ENCODE measurements at places on chromosomes 3 and 15.

- no peak for DNase-seq
Measured at GRCh38 chr3:151443583-151443982, 17.3 kb downstream of the IGSF10 start.

DNA sequence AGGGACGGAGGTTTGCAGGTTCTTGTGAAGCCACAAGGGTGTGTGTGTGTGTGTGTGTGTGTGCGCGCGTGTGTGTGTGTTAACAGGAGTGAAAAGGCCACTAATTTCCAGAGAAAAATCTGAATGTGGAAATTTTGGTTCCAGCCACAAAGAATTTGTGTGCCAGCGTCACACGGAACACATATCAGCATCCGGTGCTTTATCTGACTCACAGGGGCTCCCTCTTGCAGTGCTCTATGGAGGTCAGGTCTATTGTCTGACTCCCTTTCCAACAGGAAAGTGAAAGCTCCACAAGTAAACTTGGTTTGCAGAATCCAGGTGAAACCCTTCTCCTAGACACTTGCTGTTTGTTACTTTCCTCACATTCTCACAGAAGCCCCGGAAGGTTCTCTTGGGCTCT, 6.2 kb downstream of the CLDN11 start:
- DNase-seq = no peak

- DNase-seq = no peak
Measured at GRCh38 chr3:73498764-73499622, 125.7 kb downstream of the PDZRN3 start.

- no peak for DNase-seq
Measured at GRCh38 chr15:46386356-46386755, 751.5 kb downstream of the SQOR start.

GRCh38 chr3:26307192-26307591, 315.4 kb upstream of the LRRC3B start:
- DNase-seq = no peak

DNA sequence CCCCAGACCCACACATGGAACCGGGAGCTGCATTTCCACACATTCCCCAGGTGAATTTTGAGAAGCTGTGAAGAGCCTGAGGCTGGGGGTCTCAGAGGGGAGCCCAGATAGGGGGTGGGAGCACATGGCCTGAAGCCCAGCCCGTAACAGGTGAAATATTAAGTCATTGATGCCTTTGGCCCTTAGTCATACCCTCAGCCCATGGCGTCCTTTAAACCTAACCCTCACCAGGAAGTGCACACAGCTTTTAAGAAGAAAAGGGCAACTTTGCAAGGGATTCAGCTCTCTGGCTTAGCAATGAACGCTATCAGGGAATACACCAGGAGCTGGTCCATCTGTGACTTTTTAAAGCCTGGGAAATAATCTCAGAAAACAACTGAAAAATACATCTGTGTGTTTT, 40.6 kb downstream of the WNT7A start:
- DNase-seq = no peak

- no peak for DNase-seq
Measured at GRCh38 chr3:27105904-27106303, 263.3 kb downstream of the NEK10 start.

DNA sequence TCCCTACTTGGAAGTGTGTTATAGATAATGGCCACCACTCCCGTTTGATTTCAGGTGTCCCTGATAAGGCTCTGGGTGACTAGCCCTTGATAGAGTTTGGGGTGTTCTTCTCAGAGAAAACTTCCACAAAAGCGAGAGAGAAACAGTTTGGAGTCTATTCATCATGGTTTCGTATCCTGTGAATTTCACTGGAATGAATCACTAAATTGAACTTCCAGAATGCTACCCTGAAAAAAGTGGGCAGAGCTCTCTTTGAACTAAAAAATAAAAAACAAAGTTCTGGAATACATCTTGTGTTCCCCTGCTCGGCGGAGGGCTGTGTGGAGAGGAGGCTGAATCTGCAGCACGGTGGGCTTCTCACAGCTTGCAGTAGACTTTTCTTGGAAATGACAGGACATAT, 52.8 kb upstream of the FAM98B start:
- DNase-seq = no peak

DNA sequence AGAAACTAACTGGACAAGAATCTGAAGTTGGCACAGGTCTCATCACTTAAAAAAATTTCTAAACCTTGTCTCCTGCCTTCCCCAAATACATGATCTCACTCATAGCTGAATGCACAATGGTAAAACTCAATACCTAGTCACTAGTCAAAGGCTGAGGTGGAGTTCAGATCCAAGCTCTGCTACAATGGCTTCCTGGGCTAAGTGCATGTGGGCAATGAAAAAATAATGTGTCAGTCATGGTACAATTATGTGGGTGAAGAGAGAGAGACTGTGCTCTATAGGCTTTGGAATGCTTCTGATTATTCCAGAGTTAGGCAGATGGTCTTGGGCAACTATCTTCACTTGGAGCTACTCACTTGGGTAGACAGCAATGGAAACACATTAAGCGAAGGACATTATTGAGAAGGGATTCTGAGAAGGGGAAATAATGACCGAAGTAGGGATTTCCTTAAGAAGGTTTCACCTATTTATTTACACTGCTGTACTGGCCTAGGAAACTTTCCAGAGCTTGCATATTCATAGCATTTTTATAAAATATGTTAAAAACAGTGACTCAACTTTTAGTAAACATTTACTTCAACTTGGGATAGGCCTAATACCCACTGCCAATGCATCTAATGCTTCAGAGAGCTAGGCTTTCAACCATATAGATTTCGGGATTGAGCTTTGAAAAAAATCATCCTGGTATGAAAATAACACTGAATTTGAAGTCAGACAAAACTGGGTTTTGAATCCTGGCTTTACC, 58.7 kb upstream of the PLXND1 start:
- no peak for DNase-seq

- peak; percentile 39 for DNase-seq
Measured at GRCh38 chr3:38834110-38834509, 18.1 kb upstream of the SCN10A start.

DNA sequence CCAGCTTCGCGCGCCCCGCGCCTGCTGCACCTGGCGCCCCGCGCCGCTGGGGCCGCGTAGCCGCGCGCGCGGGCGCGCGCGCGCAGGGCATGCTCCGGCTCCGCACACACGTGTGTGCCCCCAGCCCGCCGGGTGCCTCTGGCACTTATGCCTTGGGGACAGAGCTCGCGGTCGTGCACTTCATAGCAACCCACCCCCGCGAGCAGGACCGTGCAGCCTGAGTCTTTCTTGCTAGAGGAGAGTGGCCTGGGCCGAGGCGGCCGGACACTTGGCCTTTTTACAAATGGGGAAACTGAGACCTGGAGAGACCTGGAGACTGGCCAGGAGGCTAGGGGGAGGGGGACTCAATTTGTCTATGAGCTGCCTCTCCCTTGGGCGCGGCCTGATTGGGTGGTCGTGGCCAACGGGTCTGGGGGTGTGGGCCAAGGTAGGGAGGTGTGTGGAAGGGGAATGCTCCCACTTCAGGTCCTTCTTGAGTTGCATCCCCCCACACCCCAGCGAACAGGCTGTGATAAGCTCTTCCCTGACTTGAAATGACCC, 562 bp downstream of the NBEAL2 start:
- DNase-seq = no peak

DNA sequence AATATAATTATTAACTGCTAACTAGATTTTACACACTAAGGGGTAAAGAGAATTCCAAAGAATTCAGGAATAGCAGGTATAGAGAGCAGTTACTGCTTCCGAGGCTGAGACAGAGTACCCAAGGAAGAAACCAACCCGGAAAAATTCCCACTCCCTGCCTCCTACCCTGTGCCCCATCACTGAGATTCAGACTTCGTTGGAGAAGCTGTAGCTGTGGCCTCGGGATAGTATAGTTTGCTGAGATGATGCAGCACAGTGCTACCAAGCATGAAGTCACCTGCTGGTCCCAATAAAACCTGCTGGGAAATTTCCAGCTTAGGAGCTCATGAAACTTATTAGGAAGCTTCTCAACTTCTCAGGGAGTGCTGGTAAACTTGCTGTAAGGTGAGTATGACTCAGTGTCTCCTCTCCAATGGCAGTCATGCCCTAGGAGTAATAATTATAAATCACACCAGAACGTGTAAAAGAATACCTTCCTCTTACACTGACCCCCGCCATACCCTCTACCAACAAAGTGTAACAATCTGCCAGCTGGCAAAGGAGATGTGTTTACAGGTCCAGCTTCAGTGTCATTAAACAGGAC, 215.2 kb upstream of the ROBO2 start:
- DNase-seq = no peak

GRCh38 chr3:185796431-185797107, 28.3 kb downstream of the IGF2BP2 start:
- DNase-seq = no peak

DNA sequence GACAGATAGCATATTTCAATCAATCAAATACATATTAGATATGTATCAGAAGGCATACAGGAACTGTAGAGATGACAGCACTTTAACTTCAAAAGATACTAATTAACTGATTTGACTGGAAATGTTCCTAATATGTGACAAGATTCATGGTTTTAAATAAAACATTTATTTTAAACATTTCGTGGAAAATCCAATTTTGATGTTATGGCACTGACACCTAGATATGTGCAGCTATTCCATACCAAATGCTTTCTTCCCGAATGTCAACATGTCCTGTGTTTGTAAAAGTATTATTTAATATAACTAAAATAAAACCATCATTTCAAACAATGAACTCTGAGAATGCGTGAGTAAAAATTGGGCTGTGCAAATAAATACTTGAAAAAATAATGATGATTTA, 1209.3 kb downstream of the NSUN3 start:
- DNase-seq = no peak

GRCh38 chr3:177084616-177085015, 112.7 kb downstream of the TBL1XR1 start:
- no peak for DNase-seq

DNA sequence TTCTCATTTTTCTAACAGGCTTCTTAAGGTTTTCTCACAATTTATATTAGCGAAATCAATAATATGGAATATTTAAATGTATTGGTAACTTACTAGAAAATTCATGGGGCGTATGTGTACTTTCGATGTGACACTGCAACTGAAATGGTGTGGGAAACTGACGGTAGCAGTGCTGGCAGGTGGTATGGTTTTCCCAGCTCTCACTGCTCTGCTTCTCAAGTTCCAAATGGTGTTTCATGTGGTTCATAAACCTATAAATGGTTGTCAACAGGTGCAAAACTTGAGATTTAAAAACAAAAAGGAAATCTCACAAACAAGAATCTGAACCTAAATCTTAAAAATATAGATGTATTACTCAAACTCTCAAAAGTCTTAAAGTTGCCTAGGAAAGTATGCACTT, 54.7 kb downstream of the ZNF280D start:
- no peak for DNase-seq

- DNase-seq = peak; percentile 92
Measured at GRCh38 chr15:40064231-40064894, 25.4 kb upstream of the SRP14 start.

DNA sequence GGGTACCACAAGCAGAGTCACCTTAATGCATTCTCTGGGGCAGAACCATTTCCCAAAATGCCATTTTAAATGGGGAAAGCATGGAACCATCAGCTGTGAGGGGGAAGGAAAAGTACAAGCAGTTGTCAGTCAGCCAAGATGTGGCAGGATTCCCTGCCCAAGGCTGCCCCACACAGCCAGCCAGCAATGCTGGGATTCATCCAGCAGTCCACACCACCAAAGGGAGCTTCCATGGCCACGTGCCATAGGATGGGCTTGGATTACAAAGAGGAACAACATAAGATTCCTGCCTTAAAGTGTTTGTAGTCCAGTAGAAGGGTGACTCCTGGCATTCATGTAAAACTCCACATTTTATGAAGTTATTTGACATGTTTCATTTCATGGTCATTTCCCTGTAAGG, 233.3 kb downstream of the SHOX2 start:
- DNase-seq = no peak

- no peak for DNase-seq
Measured at GRCh38 chr15:61749169-61749568, 311.1 kb downstream of the VPS13C start.

DNA sequence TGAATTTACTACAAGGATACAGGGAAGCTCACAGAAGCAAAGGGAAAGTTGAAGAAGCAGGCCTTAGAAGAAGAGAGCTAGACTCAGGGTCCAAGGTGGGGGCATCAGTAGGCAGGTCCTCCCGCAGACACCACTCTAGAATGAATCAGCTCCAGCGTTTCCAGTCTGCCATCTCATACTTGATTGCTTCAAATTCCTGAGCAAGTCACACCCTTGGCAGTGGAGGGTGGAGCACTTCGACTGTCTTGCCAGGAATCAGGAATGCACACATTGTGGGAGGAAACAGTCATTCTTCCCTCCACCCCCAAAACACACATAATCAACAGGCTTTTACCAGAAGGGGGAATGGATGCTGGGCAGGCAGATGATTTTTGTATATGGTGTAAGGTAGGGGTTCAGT, 78.5 kb downstream of the CHCHD6 start:
- DNase-seq = no peak

DNA sequence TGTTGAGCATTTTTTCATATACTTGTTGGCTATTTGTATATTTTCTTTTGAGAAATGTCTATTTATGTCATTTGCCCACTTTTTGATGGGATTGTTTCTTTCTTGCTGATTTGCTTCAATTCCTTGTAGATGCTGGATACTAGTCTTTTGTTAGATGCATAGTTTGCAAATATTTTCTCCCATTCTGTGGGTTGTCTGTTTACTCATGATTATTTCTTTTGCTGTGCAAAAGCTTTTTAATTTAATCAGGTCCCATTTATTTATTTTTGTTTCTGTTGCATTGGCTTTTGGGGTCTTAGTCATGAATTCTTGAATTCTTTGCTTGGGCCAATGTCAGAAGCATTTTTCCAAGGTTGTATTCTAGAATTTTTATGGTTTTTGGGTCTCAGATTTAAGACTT, 251.7 kb downstream of the WNT5A start:
- DNase-seq = no peak

DNA sequence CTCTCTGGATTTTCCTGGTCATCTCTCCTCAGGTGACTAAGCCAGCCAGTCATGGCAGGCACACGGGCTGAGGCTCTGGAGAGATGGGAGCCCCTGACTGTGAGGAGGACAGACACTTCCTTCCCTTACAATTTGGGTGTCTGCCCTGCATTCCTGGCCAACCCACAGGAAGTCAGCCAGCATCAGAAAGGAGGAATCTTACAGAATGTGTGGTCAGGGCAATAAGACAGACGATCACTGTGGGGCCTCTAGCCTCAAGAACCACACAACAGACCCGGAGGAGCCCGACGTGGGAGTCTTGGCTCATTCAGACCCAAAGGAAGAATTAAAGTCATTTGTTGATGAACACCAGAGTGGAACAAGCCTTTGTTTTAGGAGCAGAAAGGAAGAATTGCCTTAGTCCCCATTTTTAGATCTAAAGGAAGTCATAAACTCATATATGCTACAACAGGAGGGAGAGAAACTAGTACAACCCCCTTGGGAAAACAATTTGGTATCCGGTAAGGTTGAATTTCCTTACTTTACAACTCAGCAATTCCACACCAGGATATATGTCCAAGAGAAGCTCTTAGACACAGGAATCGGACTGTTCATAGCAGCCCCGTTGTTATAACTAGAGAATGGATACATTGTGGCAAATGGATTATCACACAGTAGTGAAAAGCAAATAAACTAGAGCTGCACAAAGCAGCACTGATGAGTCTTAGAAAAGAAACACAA, 62.2 kb downstream of the ABTB1 start:
- DNase-seq = peak; percentile 77

- no peak for DNase-seq
Measured at GRCh38 chr3:27325419-27325818, 43.8 kb downstream of the NEK10 start.

GRCh38 chr3:136270179-136270578, 20.0 kb downstream of the PCCB start:
- DNase-seq = no peak

Measured in inflammatory macrophage treated with lipopolysaccharide for 4 hours (primary cell).